ENCODE measurements at places on chromosomes 7 and 10.

DNA sequence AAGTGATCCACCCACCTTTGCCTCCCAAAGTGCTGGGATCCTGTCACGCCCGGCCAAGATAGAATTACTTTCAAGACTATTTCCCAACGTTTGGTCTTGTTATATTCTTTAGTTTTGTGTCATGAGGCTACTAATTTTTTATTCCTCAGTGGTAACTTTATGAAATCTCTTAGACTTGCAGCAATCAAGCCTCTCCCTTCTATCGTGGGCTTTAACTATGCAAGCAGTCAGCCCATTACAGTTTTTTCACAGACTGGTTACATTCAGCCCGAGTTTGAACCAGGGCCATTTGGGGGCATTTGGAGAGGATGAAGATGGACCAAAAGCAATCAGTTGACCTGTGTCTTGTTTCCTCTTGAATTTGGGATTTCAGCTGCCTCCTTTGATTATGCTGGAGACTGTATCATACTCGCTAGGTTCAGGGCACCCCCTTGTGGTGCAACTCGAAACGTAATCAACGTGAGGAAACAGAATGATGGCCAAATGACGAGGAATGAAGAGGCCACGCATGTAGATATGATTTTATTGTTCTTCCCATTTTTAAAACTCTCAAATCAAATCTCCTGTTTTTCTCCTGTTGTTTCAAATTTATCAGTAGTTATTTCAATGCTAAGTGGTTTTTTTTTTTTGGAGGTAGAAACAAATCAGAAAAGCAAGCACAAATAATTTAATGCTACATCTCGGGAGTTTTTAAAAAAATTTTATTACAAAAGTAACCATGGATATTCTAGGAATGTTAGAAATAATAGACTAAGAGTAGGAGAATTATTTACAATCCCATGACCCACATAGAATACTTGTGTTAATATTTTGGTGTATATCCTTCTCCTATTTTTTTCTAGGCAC lies 151.6 kb downstream of the KIAA1217 start:
- H3K36me3 ChIP-seq: no peaks in the 10 kb centered on the region
- peaks cover 18% of the 10 kb centered on the region for H3K4me1 ChIP-seq
- no peaks in the 10 kb centered on the region for H3K27me3 ChIP-seq
- DNase-seq: peak; percentile 68

GRCh38 chr7:27491534-27491933 lies 171.1 kb downstream of the HIBADH start:
- H3K36me3 ChIP-seq: peaks cover 3% of the 10 kb centered on the region
- DNase-seq: no peak
- H3K4me1 ChIP-seq: no peaks in the 10 kb centered on the region
- no peak overlapping the region for H3K4me3 ChIP-seq
- H3K27ac ChIP-seq: no peak overlapping the region
- peaks cover 7% of the 10 kb centered on the region for H3K27me3 ChIP-seq

DNA sequence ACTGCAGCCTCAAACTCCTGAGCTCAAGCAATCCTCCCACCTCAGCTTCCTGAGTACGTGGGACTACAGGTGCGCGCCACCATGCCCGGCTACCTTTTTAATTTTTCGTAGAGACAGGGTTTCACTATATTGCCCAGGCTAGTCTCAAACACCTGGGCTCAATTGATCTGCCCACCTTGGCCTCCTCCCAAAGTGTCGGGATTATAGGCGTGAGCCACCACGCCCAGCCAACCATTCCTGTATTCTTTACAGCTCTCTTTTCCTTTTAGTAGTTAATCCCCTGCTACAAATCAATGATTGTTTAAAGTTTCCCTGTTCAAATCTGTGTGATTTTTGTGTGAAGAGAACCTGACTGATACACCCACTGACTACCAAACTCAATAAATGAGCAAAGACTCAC lies 75.4 kb upstream of the SVIL start:
- no peak overlapping the region for H3K27ac ChIP-seq
- no peaks in the 10 kb centered on the region for H3K27me3 ChIP-seq
- peaks cover 30% of the 10 kb centered on the region for H3K4me1 ChIP-seq
- H3K36me3 ChIP-seq: peaks cover 28% of the 10 kb centered on the region
- no peak overlapping the region for H3K4me3 ChIP-seq

DNA sequence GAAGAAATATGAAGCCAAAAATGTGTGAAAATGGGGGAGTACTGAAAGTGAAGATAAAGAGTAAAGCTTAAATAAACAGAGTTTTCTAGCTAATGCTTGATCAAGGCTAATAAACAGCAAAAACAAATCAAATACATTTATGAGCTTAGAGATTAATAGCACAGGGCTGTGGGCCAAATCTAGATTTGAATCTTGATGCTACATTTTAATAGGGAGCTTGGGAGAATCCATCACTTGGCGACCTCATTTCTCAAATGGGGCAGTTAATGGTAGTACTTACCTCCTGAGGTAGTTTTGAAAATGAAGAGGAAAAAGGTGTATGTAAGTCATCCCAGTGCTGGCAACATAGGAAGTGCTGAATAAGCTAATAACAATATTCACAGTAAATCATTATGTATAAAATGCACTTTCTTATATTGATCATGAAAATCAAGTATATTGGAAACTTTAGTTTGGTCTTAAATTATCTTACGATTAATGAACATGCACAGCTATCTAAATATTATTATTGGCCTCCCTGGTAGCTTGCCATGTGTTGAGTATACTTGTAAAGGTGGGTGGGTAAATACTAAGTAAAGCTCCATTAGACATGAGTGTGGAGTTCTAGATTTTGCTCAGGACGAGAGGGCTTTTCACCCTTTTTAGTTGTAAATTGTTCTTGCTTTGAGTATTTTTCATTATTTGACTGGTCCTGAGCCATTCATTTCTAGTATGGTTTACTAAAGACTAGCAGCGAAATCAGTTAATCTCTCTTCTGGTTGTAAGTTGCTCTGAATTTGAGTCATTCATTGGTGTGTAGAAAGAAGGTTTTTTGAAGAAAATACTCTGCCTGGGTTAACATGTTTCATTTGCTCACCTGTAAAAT lies 5.1 kb downstream of the BICC1 start:
- peaks cover 56% of the 10 kb centered on the region for H3K27me3 ChIP-seq
- H3K4me1 ChIP-seq: peaks cover 7% of the 10 kb centered on the region
- H3K27ac ChIP-seq: no peak overlapping the region
- DNase-seq: no peak
- no peaks in the 10 kb centered on the region for H3K36me3 ChIP-seq

DNA sequence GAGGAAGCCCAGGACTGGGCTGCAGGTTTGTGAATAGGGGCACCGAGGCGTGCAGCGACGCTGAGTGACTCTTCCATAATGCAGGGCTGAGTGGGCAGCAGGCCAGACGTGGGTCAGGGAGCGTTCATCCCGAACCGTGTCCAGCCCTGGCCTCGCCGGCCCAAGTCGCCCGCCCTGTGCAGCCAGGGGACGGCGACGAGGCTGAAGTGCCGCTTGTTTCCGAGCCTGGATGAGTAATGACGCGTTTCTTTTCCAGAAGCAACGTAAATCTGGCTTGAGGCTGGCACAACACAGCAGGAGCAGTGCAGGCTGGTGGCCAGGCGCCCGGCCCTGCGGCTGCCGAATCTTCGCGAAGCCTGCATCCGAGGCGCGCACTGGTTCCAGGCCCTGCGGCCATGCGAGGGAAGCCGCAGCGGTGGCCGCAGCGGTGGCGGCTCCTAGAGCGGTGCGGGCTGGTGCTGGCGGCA lies 74.0 kb upstream of the SEC61G start:
- no peak overlapping the region for H3K4me3 ChIP-seq
- H3K27me3 ChIP-seq: no peaks in the 10 kb centered on the region
- DNase-seq: no peak
- H3K4me1 ChIP-seq: no peaks in the 10 kb centered on the region
- H3K36me3 ChIP-seq: peaks cover 3% of the 10 kb centered on the region

GRCh38 chr7:33076737-33077136 lies 14.2 kb upstream of the NT5C3A start:
- H3K27me3 ChIP-seq: peaks cover 38% of the 10 kb centered on the region
- H3K4me1 ChIP-seq: no peaks in the 10 kb centered on the region
- no peak overlapping the region for H3K27ac ChIP-seq
- no peak overlapping the region for H3K4me3 ChIP-seq
- H3K36me3 ChIP-seq: no peaks in the 10 kb centered on the region

DNA sequence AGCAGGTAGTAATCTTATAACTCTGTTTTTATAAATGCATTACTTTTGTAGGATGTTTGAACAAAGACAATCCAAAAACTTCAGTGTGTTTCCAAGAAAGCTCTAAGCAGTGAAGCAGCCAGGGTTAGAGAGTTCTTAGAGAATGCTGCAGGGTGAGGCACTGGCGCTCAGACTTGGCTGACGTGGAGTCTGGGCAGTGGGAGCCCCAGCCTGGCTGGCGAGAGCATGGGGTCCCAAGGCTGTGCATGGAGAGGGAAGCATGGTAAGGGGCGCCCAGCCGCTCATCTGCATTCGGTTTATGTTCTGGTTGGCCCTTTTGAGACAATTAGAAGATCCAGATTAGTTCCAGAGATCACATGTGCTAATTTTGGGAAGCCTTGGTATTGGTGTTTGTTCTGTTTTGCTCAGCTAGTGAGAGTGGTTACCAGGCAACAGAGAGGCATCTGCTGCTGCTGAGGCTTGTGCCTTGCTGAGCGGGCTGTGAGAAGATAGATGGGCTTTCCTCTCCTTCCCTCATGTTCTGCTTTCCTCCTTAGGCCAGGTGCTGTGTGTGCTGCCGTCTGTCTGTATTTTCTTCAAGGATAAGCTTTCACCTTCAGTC lies 10.3 kb downstream of the SUN1 start:
- peaks cover 13% of the 10 kb centered on the region for H3K4me1 ChIP-seq
- H3K4me3 ChIP-seq: no peak overlapping the region
- peaks cover 12% of the 10 kb centered on the region for H3K36me3 ChIP-seq
- H3K27ac ChIP-seq: peak overlapping the region; percentile 70

- no peaks in the 10 kb centered on the region for H3K4me1 ChIP-seq
- DNase-seq: no peak
- no peaks in the 10 kb centered on the region for H3K27me3 ChIP-seq
- H3K27ac ChIP-seq: no peak overlapping the region
These were observed 387.8 kb downstream of the SEMA3D start for GRCh38 chr7:84799106-84799505.

GRCh38 chr7:40866601-40867000 lies 731.8 kb downstream of the SUGCT start:
- H3K4me3 ChIP-seq: no peak overlapping the region
- no peak for DNase-seq
- no peaks in the 10 kb centered on the region for H3K27me3 ChIP-seq
- no peaks in the 10 kb centered on the region for H3K36me3 ChIP-seq

DNA sequence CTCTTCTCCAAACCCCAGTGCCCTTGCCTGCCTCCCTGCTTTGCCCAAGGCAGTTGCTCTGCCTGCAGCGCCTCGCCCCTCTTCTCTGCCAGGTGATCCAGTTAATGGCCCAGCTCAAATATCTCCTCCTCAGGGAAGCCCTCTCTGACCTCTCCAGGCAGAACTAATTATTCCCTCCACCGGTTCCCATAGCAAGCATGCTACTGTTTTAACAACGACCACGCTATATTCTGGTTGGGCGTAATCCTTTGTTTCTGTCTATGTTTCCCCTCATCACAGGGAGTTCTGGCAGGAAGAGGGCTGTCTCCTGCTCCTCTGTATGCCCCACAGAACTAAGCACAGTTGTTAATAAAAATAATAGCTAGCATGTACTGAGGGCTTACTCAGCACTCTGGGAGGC lies 36.8 kb upstream of the R3HCC1L start:
- peaks cover 7% of the 10 kb centered on the region for H3K4me1 ChIP-seq
- peaks cover 4% of the 10 kb centered on the region for H3K27me3 ChIP-seq
- no peak overlapping the region for H3K4me3 ChIP-seq

GRCh38 chr7:54419209-54419608 lies 123.0 kb upstream of the VSTM2A start:
- no peaks in the 10 kb centered on the region for H3K36me3 ChIP-seq
- H3K4me3 ChIP-seq: no peak overlapping the region
- H3K27me3 ChIP-seq: no peaks in the 10 kb centered on the region
- H3K27ac ChIP-seq: no peak overlapping the region
- no peak for DNase-seq

Measured in neural crest cell (in vitro differentiated cells).